ENCODE measurements at places on chromosomes 4 and X.
A peak's percentile ranks its signal among the peaks of the same experiment; 100 is the strongest.

GRCh38 chr4:143046454-143046853 lies 138.3 kb upstream of the USP38 start:
- DNase-seq = no peak

DNA sequence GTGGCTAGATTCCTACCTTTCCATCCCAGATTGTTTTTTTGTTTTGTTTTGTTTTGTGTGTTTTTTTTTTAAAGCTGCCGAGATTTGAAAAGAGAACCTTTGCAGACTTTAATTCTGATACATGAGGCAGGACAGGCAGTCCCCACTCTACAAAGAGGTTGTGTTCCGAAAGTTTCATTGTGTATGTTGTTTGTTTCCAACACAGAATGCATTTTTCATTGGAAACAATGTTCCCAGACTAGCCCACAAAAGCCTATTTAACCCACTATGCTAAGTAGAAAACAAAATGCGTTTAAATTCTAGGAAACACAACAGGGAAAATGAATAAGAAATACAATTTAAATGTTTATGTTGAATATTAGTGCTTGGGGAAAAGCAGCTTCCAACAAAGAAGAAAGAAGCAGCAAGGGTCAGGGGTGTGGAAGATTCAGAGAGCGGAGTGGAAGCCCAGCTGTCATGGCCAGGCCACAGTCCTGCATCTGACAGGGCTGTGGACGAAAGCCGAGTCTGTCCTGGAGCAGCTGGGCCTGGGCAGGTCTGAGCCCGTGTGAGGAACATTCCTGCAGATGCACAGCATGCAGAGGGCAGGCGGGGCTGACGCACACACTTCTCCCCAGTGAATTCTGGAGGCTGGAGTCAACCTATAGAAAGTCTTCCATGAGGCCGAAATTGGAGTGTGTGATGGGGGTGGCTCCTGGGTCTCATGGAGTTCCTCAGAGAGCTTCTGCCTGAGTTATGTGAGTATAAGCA lies 12.4 kb upstream of the SETD7 start:
- DNase-seq = no peak

DNA sequence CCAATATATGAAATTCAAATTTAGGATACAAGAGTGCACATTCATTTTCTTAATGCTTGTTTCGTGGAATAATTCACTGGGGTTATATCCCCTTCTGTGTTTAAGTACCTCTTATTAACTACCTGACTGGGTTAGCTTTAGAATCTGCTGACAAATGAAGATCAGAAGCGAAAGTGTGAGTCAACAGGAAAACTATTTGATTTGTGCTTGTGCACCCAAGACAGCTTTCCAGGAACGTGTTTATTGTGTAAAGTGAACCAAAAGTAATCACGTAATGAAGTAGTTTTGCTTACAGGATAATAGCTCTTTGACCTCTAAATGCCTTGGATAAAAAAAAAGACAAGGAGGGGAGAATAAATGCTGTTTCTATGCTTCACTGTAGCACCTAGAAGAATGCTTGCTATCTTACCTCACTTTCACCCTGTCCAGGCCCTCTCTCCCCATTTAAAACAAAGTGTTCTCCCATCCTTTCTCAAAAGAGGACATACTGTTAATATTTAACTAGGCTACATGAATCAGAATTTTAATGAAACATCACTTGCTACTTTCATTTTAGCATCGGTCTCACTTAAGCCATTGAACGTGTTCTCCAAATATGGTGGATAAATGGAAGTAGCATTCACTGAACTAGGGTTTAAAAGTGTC lies 141.9 kb downstream of the THOC2 start:
- DNase-seq = no peak

GRCh38 chrX:74781507-74782034 lies 143.7 kb downstream of the NEXMIF start:
- DNase-seq = no peak

- DNase-seq = no peak
Observed at GRCh38 chr4:28421221-28421620, 1560.6 kb downstream of the STIM2 start.

DNA sequence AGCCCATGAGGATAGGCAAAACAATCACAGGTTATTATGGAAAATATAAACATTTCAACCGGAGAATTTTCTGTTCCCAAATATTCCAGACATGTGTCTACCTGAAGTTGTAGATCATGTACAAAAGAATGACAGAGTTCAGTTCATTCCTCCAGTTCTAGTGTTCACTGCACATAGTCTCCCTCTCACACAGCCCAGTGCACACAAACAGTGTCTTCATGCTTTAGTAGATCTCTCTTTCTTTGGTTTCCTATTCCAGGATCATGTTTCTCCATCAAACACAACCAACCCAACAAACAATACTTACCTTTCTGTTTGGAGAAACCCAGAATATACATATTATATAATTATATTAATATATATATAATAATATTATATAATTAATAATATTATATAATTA lies 671.9 kb downstream of the TRIML1 start:
- DNase-seq = no peak

- no peak for DNase-seq
Observed at GRCh38 chr4:149638073-149638472, 177.6 kb downstream of the IQCM start.

GRCh38 chr4:53422367-53422766 lies 44.9 kb downstream of the FIP1L1 start:
- DNase-seq = no peak

GRCh38 chrX:110698696-110699095 lies 96.9 kb downstream of the CHRDL1 start:
- no peak for DNase-seq

GRCh38 chr4:6495736-6496135 lies 23.3 kb upstream of the PPP2R2C start:
- no peak for DNase-seq

DNA sequence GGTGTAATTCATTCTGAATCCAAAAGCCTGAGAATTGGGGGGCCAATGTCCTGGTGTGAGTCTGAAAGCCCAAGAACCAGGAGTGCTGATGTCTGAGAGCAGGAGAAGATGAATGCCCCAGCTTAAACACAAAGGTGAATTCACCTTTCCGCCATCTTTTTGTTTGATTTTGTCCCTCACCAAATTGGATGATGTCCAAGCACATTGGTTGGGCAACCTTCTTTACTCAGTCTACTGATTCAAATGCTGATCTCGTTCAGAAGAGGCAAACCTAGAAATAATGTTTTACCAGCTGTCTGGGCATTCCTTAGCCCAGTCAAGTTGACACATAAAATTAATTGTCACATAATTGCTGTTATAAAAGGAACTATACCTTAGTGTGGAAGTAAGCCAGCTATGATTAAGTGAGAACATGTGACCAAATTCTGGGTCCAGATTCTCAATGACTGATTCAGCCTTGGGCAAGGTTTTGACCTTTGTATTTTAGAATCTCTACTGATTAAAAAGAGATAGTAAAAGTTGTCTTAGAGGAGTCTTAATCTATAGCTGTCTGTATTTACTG lies 34.5 kb upstream of the SLC4A4 start:
- DNase-seq = no peak

GRCh38 chr4:5033281-5033841 lies 14.1 kb upstream of the CYTL1 start:
- no peak for DNase-seq

GRCh38 chrX:39688576-39689375 lies 409.0 kb downstream of the BCOR start:
- DNase-seq = no peak

- no peak for DNase-seq
Observed at GRCh38 chrX:29992083-29992482, 223.3 kb upstream of the MAGEB2 start.

DNA sequence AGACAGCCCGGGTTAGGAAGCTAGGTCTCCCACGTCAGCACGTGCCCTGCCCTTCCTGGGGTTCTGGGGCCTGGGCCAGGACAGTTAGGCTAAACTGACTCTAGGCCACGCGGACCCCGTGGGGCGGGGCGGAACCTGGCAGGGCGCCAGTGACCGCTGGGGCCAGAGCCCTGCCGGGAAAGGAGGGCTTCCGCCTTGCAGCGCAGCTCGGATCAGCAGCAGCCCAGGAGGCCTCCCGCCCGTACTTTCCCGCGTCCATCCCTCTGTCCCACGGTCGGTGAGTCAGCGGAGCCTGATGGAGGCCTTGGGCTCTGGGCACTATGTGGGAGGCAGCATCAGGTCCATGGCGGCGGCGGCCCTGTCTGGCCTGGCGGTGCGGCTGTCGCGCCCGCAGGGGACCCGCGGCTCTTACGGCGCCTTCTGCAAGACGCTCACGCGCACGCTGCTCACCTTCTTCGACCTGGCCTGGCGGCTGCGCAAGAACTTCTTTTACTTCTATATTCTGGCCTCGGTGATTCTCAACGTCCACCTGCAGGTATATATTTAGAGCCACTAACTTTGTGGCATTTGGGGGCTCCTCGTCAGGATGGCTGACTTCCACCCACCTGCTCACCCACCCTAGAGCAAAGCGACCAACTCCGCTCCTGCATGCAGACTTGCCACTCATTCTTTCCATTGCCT lies at the start of gene SMIM10:
Gene SMIM10 (plus strand): TSS at position 191 of the 681 bp plus-strand sequence. CDS start 105 bp downstream, at position 296.
- DNase-seq = peak; percentile 36

- DNase-seq = no peak
Observed at GRCh38 chr4:121951521-121952110, at the start of gene TRPC3. TSS of gene TRPC3 (minus strand) at chr4:121952060. CDS start at chr4:121951680, 380 bp downstream.

DNA sequence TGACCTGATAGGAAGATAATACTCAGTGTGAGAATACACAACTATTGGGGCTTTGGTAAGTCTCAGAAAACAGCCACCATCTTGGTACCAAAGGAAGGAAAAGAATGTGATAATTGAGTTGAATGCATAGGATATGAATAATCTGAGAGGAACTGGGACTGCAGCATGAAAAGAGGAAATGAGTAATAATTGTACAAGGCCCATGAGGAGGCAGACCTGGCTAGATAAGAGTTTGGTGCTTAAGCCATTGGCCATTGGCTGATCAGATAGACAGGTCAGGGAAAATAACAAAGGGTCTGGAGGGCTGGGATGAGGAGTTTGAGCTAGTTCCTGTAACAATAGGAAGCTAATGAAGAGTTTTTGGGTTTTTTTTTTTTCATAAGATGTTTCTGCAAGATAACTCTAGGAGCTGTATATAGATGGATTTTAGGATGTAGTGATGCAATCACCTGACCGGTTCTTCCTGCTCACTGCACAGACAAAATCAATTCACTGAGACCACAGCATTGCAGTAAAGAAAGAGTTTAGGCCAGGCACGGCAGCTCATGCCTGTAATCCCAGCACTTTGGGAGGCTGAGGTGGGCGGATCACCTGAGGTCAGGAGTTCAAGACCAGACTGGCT lies 5.3 kb upstream of the TRMT2B start:
- no peak for DNase-seq

GRCh38 chr4:98319021-98319420 lies 57.8 kb downstream of the RAP1GDS1 start:
- no peak for DNase-seq

GRCh38 chrX:20594985-20595384 lies 328.3 kb upstream of the RPS6KA3 start:
- DNase-seq = no peak

DNA sequence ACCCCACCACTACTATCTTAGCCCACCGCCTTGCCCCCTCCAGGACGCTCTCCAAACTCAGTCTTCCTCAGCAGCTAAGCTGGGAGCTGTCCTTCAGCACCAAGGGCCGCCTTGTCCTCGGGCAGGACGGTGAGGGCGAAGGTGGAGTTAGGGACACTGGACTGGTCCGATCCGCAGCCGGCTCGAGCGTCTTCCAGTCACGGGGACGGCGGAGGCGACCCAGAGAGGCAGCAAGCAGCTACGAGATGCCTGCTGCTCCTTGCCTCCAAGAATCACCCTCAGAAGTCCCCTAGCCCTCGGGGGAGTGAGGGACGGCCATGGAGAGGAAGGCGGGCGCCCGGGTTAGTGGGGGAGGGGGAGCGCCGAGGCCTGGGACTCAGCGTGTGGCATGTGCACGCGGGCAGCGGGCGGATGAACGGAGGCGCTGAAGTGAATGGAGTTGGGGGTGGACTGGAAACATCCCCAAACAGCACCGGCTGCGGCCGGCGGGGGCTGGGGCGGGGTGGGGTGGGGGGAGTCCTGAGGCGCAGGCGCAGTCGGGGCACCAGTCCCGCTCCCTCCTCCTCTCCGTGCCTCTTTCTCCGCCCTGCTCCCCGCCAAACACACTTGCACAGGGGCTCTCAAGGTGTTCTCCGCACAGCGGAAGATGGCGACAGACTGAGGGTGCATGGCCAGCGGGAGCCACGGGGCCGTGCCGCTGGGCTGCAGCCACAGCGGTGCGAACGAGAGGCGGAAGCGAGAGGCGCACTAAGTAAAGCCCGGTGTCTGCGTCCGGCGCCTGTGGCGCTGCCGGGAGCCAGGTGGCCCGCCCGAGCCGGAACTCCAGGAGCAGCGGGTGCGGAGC lies at the start of gene NALF2:
Gene NALF2 (plus strand): TSS at position 545 of the 844 bp plus-strand sequence. CDS start 957 bp downstream, outside the sequence.
- no peak for DNase-seq

DNA sequence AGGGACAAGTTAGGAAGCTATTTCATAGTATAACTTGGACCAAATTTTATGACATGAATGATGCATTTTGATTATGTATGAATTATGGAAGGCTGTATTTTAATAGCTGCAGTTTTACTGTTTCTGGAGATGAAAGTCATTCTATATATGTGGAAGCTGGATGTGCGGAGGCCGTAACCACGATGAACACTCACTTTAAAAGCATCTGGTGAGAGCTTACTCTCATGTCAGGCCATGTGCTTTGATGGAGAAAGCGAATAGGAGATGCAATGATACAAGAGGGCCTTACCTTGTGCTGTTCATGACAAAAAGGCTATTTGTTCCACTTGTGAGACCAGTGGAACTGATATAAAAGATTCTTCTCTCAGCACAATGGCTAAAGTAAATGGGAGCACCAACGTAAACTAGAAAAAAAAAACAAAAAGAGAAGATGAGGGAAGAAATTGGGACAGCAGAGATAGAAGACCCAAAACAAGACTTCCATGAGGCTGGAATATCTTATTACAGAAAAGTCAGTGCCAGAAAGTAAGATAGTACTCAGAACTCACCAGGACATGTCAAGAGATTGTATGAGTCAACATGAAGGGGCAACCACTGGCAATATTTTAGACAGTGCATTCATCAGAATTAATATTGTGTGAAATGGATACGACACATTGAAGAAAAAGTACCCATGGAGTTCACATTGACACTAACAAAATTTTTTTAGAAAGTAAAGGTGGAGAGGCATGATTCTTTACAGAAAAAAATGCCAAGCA lies 63.3 kb upstream of the GAB1 start:
- no peak for DNase-seq

DNA sequence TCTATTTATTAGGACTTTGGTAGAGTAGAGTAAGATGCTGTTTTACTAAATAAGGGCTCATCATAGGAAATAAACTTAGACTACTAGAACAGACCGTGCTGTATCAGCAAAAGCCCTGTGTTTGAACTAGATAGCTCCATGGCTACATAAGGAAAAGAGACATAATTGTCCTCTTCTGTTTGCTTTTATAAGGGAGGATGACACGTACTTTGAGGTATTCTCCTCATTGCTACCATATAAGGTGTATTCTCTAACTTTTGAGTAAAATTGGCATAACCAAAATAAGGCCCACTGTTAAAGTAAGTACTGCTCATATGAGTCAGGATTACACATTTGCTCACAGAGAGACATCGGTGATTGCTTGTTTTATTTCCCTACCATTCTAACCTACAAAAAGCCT lies 64.3 kb downstream of the PDLIM5 start:
- DNase-seq = no peak
